ENCODE measurements at places on chromosomes 1 and 21.

DNA sequence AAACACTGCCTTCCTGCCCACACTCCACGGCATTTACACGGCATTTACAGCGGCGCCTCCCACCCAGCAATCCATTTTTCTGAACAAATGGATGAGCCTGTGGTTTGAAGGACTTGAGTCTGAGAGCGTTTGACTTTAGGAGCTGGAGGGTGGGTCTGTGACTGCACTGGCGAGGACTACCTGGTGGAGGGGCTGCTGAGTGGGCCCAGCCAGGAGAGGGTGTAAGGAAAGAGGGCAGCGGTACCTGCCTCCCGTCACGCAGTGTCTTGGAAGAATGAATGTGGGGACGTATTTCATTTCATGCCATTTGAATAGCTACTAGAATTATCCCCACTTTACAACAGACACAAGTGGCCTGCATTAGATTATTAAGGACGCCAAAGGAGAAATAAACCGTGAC lies 62.9 kb downstream of the B3GALT5 start:
- no peak for DNase-seq

DNA sequence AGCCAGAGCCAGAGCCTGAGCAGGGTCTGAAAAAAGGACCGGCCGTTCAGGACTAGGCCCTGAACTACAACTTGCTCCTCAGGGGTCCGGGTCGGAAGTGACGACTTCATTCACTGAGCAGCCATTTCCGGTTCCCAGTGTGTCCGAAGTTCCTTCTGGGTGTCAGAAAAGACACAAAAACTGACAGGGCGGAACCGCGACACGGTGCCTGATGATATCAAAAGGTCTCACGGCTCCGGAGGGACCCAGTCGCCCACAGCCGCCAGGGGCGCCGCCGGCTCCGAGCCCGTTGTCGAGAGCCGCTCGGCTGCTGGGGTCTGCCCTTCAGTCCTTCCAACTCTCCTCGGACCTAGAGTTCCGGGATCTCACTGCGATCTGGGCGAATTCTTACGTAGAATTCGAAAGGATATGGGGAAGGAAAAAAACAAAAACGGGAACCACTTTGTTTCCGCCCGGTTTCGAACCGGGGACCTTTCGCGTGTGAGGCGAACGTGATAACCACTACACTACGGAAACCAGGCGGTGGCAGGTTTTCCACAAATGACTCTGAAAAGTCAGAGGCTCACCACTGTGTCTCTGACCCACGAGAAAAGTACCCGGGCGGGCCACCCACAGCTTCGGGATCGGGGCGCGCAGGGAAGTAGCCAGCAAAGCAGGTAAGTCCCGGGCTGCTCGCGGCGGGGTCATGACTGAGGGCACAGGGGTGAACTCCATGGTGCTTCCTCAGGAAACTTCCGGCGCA lies 31.8 kb upstream of the CFAP126 start:
- peak; percentile 88 for DNase-seq

- no peak for DNase-seq
Measured at GRCh38 chr1:150981805-150982712, at the start of gene ANXA9. TSS of gene ANXA9 (plus strand) at chr1:150982292. CDS start at chr1:150983106, 814 bp downstream.

DNA sequence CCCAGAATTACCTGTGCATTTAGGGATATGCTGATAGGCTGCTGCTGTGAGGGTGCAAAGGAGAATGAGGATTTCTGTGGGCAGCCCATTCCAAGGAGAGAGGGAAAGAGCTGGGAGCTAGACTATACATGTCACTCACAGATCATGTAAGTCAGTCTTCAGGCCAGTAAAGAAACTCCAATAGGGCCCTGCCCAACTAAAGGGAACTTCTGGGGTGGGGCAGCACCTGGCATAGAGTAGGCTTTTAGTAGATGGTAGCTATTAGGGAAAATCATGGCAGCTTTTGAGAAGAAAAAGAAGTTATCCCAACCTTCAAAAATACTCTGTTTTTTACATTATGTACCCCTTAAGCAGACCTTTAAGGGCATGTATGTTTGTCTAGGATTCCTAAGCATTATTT lies 89.6 kb downstream of the ST6GALNAC3 start:
- DNase-seq, result no peak

GRCh38 chr1:86516335-86516734 lies 30.5 kb upstream of the CLCA4 start:
- no peak for DNase-seq

- no peak for DNase-seq
Measured at GRCh38 chr1:82279241-82279640, 478.5 kb downstream of the ADGRL2 start.

DNA sequence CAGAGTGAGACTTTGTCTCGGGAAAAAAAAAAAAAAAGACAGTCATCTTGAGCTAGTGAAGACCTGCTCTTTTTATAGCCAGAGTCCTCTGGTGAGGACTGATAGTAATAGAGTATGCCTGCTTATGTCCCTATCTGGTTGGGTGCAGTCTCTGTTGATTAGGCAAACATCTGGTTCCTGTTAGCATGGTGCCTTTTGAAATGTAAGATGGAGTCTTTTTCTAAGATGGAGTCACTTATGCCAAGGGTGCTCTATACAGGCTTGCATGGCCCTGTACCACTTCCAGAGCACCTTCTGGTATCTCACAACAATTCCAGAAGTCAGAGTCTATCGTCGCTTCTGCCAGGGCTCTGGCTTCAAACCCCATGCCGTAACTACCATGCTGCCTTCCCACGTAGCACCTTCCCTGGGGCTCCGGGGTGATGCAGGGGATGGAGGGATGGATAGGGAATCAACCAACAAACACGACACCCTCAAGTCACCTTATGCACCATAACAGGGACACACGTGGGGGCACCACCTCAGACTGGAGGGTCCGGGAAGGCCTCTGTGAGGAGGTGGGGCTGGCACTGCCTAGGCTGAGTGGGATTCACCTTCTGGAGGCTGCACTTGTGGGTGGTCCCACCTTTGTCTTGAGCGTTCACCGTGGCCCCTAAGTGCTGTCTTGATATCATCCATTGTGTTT lies 11.6 kb upstream of the PADI6 start:
- no peak for DNase-seq
